Activated CD4-positive, alpha-beta T cell treated with anti-CD3 and anti-CD28 coated beads, Interleukin-2, Interleukin-4, amounts not matched to agents 100 ng/mL and 50 ng/mL, durations not matched to agents 16 hours and 8 hours (primary cell): ENCODE measurements at places on chromosomes 4 and X.
A peak's percentile ranks its signal among the peaks of the same experiment; 100 is the strongest.

DNA sequence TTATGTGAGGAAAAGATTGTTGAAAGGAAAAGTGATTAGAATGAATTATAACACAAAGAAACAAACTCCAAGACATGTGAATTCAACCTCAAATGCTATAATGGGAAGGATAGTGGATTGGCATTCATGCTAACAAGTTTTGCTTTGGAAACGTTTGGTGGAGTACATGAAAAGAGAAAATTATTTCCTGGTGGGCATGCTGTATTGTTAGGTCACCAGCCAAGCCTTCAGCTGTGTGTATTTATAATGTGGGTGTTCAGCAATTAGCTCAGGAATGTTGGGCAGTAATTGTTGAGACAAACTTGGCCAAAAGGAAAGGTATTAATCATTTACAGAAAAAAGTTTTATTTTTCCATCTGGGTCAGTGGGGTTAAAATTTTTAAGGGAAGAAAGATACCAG is 198.9 kb upstream of the ARSJ start:
- no peak for DNase-seq

DNA sequence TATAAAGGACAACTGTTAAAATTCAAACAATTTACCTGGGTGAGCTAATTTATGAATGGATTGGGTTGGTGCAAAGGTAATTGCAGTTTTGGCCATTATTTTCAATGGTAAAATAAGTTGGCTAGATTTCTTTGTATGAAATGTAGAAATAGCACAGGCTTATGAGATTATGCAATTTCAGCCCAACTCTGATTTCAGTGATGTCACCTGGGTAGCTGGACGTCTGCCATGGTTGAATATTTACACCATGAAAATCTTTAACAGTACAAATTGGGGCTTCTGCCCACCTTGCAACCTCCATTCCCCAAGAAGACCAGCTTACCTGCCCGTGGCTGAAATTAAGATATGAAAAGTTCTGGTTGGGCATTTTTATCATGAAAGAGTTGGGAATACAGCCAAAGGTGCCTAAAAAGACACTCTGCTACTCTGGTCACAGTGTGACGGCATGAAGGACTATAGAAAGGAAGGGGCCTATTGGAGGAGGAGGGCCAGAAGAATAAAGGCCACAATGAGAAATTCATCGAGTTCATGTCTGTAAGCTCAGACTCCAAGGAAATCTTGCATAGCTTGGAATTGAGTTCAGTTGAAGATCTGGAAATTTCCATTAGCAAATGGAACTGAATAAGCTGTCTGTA is 29.7 kb downstream of the EGF start:
- no peak for DNase-seq

- no peak for DNase-seq
Measured at GRCh38 chr4:94548571-94548970, 96.8 kb downstream of the PDLIM5 start.

DNA sequence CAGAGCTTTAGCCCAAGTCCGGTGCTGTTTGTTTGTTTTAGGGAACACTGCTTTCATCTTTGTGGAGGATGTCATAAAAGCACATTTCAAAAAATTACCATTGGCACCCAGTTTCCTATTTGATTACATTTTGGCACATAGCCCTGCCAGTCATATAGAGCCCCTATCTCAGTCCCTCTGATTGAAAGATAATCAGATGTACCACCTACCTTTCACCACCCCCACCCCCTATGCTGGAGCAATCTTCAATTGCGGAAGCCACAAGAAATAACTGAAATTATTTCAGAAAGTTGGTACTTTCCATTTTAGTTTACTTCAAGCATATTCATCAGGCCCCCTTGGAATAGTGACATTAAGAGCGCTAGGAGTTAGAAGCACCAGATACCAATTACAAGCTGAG is 136.7 kb upstream of the RPL34 start:
- DNase-seq, result peak; percentile 40

DNA sequence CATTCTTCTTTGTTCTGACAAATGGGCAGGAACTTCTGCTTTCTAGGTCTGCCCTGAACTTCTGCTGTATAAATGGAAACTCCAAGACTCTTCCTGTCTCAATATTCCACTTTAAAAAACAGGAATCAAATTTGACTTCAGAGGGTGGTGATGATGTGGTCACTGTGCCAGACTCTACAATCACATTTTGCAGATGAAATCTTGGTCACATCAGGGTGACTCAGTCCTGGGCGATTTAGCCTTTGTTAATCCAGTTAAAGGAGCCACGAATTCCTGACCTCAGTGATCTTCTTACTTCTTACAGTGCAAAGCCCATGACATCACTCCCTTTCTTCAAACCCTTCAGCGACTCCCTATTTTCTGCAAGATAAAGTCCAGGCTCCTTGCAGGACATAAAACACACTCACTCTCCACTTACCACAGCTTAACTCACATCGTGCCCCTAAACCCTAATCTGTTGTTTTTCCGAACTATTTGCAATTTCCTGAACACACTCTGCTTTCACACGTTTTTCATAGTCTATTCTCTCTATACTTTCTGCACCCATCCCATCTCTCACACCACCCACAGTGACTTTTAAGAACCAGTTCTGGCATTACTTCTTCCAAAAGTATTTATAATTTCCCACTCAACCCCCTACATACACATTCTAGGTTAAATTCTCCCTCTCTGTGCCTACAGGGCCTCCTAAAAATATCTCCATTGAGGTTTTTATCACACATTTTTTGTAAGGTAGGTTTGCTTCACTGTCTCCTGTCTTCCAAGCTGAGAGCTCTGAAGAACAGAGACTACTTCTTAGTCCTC is 11.1 kb downstream of the GASK1B start:
- no peak for DNase-seq

- DNase-seq, result no peak
Measured at GRCh38 chrX:46461660-46462191, 83.5 kb downstream of the ZNF674 start.

GRCh38 chr4:15043226-15043625 is 40.9 kb downstream of the CPEB2 start:
- DNase-seq, result no peak

DNA sequence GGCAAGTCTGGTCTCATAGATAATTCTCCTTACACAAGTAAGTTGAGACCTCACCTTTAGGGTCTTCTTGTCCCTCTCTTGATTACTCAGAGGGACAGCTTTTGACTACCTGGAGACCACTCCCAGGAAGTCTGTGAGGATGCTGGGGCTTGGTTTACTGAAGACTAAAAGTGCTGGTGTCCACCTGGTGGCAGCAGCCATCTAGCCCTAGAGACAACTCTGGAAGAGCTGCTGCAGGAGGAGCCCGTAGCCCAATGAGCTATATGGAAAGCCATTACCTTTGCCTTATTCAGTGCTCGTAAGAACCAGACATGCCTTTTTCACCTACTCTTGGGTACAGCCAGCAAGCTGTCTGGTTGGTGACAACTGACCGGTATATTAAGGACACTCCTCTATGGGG is 7.3 kb downstream of the FGFBP2 start:
- DNase-seq, result no peak

DNA sequence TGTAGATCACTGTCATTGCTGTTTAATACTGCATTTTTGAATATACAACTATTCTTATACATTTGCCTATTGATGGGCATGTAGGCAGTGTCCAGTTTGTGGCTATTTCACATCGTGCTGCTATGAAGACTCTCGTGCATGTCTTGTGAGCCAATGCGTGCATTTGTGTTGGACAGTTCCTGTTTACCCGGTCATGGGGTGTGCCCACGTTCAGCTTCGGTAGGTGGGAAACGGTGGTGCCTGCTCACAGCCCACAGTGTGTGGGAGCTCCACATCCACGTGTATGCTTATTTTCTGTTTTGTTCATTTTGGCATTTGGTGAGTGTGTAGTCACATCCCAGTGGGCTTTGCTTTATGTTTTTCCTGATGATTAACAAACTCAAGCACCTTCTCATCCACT is 19.7 kb upstream of the RNF212 start:
- no peak for DNase-seq

DNA sequence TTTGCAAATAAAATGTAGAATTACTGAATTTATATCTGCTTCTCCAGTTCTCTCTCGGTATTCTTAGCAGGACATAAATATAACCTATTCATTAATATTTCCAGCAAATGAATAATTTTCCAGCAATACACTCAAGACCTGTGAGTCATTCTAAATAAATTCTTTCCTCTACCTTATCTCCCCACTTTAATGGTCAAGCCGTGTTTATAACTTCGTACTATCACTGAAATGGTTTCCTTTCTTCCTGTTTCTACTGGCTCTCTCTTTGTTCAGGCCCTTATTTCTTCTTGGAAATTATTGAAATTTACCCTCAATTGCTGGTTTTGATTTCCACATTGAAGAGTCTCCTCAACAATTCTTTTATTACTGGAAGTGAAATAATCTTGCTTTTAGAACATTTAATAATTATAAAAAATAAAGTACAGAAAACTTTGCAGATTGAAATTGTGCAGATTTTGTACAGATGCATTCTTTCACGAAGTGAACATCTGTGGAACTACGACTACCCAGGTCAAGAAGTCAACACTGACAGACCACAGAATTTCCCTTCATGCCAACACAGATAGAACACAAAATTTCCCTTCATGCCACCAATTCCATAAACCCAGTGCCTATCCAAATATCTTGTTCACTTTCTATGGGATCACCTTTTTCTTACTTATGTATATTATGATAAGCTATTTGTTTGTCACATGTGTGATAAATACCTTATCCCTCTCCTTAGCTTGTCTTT is 205.7 kb downstream of the FAT4 start:
- no peak for DNase-seq

GRCh38 chrX:125786316-125786715 is 379.8 kb downstream of the DCAF12L2 start:
- DNase-seq, result no peak

DNA sequence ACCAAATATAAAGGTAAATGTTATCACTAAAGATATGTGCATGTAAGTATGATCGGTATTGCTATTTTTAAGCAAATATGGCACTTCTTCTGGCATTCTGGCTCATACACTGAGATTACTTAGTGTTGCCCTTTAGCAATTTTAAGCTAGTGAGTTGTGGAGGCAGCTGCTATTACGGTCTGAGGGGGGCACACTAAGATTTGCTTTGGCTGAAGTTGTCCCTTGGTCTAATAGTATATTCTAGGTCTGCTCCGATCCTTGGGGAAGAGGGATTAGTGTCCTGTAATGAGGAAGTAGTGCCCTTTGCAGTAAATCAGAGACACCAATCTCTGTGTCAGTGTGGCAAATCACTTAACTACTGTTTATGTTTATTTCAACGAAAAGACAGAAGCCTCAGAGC is 196.5 kb upstream of the FTHL17 start:
- DNase-seq, result no peak

- no peak for DNase-seq
Measured at GRCh38 chr4:119191505-119191904, 21.0 kb upstream of the USP53 start.

DNA sequence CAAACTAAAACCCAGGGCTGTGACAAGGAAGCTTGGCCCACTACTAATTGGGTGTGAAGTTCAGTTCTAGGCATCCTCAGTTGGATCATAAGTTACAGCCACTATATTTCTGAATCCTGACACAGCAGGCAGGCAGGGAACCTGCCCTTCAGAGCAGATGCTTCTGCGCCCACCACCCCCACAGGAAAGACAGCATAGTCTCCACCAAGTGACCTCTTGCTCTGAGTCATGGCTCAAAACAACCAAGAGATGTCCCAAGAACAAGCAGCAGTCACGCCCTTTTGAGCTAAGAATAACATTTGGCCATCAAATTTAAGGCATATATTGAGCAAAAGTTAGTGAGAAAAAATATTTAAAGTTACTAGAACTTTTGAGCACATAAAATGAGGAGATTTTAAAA is 170.7 kb upstream of the SMARCAD1 start:
- no peak for DNase-seq

- DNase-seq, result no peak
Measured at GRCh38 chr4:27215220-27215826, 354.7 kb downstream of the STIM2 start.

DNA sequence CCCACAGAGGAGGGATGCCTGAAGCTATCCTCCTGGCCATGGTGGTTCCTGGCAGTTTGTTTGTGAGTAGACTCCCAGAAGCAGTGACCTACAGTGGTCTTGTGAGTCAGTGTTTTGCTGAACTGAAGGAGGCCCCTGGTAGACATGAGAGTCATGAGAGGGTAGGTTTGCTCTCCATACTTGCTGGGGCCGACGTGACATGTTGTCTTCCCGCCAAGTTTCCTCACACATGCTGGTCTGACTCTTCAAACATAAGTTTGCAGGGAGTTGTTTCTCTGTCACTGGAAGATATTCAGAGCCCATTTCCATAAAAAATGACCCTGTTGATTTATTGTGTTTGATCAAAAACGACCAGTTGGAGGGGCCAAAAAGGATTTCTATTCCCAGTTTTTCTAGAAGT is 131.1 kb upstream of the SCML1 start:
- DNase-seq, result no peak

DNA sequence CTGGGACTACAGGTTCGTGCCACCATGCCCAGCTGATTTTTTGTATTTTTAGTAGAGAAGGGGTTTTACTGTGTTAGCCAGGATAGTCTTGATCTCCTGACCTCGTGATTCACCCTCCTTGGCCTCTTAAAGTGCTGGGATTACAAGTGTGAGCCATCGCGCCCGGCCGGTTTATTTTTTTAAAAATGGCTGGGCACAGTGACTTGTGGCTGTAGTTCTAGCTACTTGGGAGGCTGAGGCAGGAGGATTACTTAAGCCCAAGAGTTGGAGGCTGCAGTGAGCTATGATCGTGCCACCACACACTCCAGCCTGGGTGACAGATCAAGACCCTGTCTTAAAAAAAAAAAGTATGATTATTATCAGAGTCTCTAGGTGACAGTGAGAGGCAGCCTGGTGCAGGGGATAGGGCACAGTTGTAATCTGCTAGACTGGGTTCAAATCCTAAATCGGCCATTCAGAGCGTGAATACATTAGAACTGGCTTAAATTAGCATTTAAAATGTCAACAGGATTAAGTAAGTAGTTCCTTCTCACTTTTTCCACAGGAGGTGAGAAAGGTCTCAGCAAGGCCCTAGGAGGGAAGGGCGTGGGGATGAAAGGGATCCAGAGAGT is 435 bp upstream of the MGST2 start:
- DNase-seq, result no peak

DNA sequence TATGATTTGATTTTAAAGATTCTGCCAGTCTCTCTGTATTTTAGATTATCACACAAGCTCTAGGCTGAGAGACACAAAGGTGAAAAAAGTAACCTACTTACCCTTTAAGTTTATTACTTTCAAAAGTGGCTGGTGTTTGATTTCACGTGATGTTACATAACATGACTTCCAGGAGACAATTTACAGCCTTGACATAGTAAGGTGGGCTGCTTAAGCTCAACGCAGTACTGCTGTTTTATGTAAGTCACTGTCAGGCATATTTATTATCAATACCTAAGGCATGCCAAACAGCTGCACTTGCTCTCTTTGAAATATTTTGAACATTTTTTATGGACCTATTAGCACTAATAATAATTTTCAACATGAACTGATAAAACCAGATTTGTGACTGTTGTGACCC is 451.5 kb upstream of the FAM241A start:
- DNase-seq, result no peak

GRCh38 chr4:48989461-48990203 is 3.6 kb downstream of the CWH43 start:
- DNase-seq, result no peak
